ENCODE measurements at places on chromosomes 5 and 9. TPM values are rescaled to one million over a fixed set of nuclear protein-coding genes. Genes with fewer than 3 reads are reported as not detected.

Gene HTR4
- 4.7 TPM for total RNA-seq

Gene ADAMTS19
- total RNA-seq: 2.9 TPM

Gene CLIC3
- 2.6 TPM for total RNA-seq

Gene PLAC8L1
- not detected for total RNA-seq

- peak; percentile 84 for DNase-seq
Observed at GRCh38 chr5:124746916-124747790, 714 bp upstream of the ZNF608 start.

DNA sequence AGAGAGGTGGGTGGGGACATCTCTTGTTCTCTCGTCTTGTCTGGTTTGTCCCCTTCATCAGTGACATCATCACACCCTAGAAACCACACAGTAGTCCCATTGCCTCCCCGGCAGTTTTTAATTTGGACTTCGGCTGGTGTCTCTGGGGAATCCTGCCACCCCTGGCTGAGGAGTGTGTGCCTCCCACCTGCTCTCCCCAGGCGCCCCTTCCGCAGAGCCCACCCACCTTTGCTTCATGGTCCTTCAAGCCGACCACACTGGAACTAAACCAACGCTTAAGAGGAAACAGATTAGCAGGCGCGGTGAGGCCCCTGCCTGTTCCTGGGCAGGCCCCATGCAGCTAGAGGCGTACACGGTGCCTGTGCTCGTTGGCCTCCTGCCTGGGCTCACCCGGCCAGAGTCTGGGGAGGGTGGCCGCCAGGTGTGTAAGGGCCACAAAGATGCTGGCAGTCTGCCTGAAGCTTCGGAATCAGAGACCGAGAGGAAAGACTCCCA, 107.6 kb upstream of the SPRY4 start:
- DNase-seq: peak; percentile 39

- DNase-seq: no peak
Observed at GRCh38 chr9:89978185-89978584, 373.4 kb downstream of the GADD45G start.

DNA sequence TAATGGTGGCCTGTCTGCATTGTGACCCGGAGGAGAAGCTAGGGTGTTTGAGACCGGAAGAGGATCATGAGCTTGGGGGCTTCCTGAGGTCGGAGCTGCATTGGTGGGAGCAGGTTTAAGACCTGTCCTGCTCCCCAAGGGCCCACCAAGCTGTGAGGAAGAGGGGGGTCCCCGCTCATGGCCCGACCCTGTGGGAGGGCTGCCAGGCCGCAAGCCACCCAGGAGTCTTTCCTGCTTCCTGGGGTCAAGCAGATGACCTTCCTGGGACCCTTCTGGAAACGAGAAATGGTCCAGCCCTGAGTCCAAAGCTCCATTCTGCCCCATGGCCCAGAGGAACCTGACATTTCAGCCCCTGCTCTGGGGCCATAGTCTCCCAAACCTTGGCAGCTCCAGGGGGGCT, 61.5 kb upstream of the RNU6ATAC start:
- no peak for DNase-seq

GRCh38 chr9:115262477-115262876, 144.5 kb upstream of the TNC start:
- peak; percentile 82 for DNase-seq

GRCh38 chr9:38368731-38369130, 23.8 kb upstream of the ALDH1B1 start:
- DNase-seq: no peak

DNA sequence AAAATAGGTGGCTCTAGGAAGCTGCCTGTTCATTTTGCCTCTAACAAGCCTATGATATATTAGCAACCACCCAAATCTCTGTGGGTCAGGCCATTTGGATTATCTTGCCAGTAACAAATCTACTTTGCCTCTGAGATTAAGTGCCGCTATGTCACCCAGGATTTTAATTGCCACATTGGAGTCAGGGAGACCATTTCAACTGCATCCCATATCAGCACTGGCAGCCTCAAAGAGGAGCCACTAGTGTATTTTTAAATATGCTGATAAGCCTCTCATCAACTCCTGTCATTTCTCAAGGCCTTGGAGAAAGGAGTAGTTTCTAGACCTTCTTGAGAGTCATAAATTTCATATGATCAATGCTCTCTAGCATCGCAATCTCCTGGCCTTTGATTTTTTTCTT, 12.1 kb upstream of the ADAMTS19 start:
- no peak for DNase-seq
